ENCODE measurements at places on chromosomes 3 and 15.
A peak's percentile ranks its signal among the peaks of the same experiment; 100 is the strongest.

GRCh38 chr3:169420429-169420828 lies 243.1 kb downstream of the MECOM start:
- no peaks in the 10 kb centered on the region for H3K4me1 ChIP-seq
- DNase-seq: no peak
- H3K27me3 ChIP-seq: no peaks in the 10 kb centered on the region
- no peak overlapping the region for H3K27ac ChIP-seq
- H3K4me3 ChIP-seq: no peak overlapping the region
- H3K36me3 ChIP-seq: no peaks in the 10 kb centered on the region

GRCh38 chr3:37032961-37033360 lies 39.6 kb downstream of the MLH1 start:
- peaks cover 8% of the 10 kb centered on the region for H3K4me1 ChIP-seq
- no peaks in the 10 kb centered on the region for H3K27me3 ChIP-seq
- DNase-seq: peak; percentile 78
- H3K36me3 ChIP-seq: no peaks in the 10 kb centered on the region
- peak overlapping the region; percentile 71 for H3K27ac ChIP-seq

GRCh38 chr15:67208396-67208795 lies 46.1 kb downstream of the AAGAB start:
- H3K4me3 ChIP-seq: no peak overlapping the region
- no peaks in the 10 kb centered on the region for H3K4me1 ChIP-seq
- no peak overlapping the region for H3K27ac ChIP-seq
- DNase-seq: no peak
- H3K27me3 ChIP-seq: no peaks in the 10 kb centered on the region
- peaks cover 3% of the 10 kb centered on the region for H3K36me3 ChIP-seq

DNA sequence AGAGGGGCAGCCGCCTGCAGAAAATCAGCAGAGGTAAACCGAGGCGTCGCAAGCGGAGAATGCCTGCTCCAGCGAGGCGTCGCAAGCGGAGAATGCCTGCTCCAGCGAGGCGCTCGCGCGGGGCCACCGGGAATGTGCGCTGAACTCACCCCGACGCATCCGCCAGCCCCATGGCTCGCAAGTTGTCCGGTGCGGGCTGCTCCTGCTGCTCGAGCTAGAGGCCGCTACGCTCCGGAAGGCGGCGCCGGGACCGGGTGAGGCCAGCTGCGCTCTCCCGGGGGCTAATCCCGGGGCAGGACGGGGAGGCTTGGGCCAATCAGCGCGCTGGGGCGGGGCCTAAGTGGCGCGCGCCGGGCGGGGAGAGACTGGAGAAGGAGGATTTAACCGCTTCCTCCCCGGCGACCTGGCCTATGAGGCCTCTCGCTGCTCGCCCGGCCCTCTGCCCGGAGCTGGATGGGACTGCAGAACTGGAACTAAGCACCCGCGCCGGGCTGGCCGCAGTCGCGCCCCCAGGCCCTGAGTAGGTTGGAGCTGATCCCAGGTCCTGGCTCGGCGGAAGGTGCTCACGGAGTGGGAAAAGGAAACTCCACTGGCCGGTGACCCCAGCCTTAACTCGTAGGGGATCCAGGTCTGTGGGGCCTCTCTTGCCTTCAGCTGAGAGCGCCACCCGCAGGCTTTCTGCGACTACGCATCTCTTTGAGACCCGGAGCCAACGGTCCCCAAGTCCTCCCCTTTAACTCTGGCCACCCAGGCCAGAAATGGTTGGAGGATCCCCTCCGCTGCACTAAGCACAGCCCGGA lies at the start of gene SLC26A6:
Gene SLC26A6, minus strand, starts transcription at position 240 of the 800 bp plus-strand sequence. Its CDS starts 68 bp downstream, at position 172.
- no peaks in the 10 kb centered on the region for H3K36me3 ChIP-seq
- H3K27ac ChIP-seq: no peak within 1 kb of the TSS
- peak; percentile 99 for DNase-seq
- peak within 1 kb of the TSS; percentile 73 for H3K4me3 ChIP-seq
- H3K4me1 ChIP-seq: no peaks in the 10 kb centered on the region

DNA sequence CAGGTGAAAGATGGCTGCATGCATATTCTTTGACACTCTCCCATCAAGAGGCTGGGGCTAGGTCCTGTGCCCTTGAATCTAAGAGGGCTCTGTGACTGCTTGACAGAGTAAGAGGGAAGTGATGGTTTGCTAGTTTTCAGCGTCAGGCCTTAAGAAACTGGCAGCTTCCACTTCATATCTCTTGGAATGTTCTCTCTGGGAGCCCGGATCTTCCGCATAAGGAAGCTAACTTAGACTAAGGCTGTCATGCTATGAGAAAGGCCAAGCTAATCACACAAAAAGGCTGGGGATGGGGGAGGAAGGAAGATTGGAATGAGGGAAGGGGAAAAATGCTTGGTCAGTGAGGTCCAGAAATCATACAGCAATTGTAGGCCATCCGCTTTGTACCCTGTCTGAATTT lies 50.0 kb downstream of the MB21D2 start:
- H3K36me3 ChIP-seq: no peaks in the 10 kb centered on the region
- no peaks in the 10 kb centered on the region for H3K4me1 ChIP-seq
- H3K27ac ChIP-seq: no peak overlapping the region
- no peak for DNase-seq
- no peak overlapping the region for H3K4me3 ChIP-seq
- H3K27me3 ChIP-seq: no peaks in the 10 kb centered on the region

DNA sequence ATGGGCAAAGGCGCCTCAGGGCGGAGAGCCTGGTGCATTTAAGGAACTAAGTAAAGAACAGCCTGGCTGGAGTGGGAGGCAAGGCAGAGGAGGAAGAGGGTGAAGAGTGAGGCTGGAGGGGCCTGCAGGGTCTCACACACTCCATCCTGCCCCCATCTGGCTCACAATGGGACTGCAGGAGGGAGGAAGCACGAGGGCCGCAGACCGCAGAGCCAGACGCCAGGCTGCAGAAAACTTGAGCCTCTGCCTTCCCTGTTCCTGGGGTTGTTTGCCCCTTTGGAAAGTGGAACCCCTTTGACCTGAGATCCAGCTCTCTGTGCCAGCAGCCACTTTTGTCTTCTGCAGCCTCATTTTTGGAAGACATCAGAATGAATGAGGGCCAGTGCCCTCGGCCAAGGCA lies 138.0 kb downstream of the SRGAP3 start:
- no peaks in the 10 kb centered on the region for H3K36me3 ChIP-seq
- no peak overlapping the region for H3K4me3 ChIP-seq
- no peak for DNase-seq
- H3K27me3 ChIP-seq: no peaks in the 10 kb centered on the region

GRCh38 chr15:67936258-67936657 lies 96.4 kb upstream of the RNU6-1 start:
- no peak for DNase-seq
- H3K4me1 ChIP-seq: no peaks in the 10 kb centered on the region
- no peaks in the 10 kb centered on the region for H3K36me3 ChIP-seq
- no peak overlapping the region for H3K4me3 ChIP-seq

- no peak overlapping the region for H3K4me3 ChIP-seq
- no peak for DNase-seq
- H3K27ac ChIP-seq: no peak overlapping the region
- no peaks in the 10 kb centered on the region for H3K4me1 ChIP-seq
- H3K36me3 ChIP-seq: no peaks in the 10 kb centered on the region
These were observed 31.2 kb downstream of the SATB1 start for GRCh38 chr3:18393906-18394305.

DNA sequence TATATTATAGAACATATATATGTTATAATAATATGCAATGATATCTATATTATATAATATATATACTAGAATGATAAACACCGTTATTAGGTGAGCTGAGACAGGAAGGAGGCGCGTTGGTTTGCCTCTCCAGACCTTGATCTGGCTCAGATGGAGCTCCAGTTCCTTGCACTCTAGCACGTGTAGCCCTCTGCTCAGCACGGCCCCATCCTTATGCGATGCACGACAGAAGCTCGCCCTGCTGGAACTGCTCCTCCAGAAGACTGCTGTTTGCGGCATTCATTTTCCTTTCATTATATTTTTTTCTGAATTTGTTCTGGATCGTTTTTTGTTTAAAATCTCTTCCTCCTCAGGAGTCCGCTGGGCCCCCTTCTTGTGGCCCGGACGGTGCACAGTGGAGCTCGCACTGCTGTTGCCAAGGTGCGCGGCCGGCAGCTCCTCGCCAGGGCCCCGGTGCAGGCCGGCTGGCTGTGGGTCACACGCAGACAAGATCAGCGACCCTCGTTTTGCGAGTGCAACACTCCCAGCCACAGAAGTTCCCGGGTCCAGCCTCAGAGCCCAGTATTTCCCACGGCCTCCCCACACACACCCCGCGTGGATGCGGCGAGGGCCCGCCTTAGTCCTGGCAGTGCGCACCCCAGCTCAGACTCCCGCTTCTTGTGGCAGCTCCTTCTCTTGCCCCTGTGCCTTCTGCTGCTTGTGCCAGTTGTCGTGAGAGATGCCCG lies 112.2 kb downstream of the CHL1 start:
- no peak overlapping the region for H3K4me3 ChIP-seq
- H3K36me3 ChIP-seq: no peaks in the 10 kb centered on the region
- no peaks in the 10 kb centered on the region for H3K4me1 ChIP-seq
- no peak overlapping the region for H3K27ac ChIP-seq
- no peak for DNase-seq
- no peaks in the 10 kb centered on the region for H3K27me3 ChIP-seq

All from aorta (tissue), 5 donors.